ENCODE measurements at places on chromosomes 5 and 9.

DNA sequence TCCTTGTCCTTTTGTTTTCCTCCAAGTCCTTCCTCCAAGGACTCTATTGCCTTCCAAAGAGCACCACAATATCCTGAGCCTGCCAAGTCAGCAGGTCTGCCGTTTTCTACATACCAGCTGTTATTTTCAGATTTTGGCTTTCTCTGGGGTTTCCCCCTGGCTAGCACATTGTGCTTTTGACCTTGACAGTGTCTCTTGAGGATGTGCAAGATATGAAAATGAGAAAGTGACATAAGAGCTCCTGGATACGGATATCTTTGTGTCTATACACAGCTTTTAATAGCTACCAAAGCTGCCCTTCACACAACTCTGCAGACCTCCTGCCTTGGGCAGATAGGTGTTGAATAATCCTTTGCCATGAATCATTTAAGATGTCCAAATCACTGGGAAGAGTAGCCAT is 67.0 kb downstream of the HAPLN1 start:
- DNase-seq: no peak

DNA sequence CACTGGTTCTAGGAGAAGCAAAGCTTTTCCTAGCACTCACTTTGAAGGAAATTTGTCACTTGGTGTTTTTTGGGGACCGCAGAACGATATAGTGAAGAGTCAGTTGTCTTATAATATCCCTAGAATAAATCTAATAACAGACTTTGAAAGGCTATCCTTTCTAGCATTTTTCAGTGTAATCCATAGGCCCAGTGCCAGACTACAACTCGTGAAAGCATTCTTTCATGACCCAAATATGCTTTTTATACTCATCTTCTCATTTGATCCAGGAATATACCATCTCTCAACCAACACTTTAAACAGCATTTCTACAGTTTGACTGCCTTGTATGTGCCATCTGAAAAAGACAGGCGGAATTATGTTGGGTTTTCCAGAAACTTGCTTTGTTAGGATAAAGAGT is 104.0 kb downstream of the ERCC6L2 start:
- no peak for DNase-seq

DNA sequence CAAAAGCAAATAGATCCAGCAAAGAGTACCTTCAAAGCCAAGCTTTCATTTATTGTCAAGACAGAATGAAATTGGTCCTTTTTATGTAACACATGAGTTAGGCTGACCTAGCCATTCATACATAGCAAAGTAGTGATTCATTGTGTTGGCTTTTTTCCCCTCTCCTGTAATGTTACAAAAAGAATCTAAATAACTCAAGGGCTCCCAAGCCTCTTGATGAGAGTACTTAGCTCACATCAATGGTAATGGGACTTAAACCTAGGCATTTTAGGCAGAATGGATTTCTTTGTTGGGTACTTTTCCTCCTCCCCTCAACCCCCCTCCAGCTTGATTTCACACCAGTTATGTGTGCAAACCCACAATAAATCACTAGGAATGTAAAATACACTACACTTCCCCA is 123.7 kb downstream of the EBF1 start:
- no peak for DNase-seq

GRCh38 chr9:101432740-101433139 is 2.8 kb downstream of the ALDOB start:
- DNase-seq: no peak

DNA sequence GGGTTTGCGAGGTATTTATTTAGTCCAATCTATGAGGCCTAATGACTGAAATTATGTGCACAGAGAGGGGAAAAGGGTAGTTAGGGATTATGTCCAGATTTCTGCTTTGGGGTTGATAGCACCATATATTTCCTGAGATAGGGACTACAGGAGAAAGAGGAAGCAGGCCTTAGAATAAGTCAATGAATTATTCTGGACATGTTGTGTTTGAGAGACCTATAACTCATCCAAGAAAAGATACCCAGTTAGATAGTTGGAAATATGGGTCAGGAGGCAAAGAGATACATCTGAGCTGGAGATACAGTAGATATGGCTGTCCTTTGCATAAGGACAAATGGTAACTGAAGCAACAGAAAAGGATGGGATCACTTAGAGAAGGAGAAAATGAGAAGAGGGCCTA is 53.1 kb downstream of the NR3C1 start:
- no peak for DNase-seq

- DNase-seq: no peak
These were observed 4.1 kb downstream of the PCSK5 start for GRCh38 chr9:75894566-75894965.

GRCh38 chr9:122780026-122780425 is 8.7 kb upstream of the OR5C1 start:
- DNase-seq: no peak

Measured in progenitor cell of endocrine pancreas (in vitro differentiated cells).